Left ventricle myocardium superior (tissue), 1 donor: ENCODE measurements at places on chromosomes 16 and 17.

DNA sequence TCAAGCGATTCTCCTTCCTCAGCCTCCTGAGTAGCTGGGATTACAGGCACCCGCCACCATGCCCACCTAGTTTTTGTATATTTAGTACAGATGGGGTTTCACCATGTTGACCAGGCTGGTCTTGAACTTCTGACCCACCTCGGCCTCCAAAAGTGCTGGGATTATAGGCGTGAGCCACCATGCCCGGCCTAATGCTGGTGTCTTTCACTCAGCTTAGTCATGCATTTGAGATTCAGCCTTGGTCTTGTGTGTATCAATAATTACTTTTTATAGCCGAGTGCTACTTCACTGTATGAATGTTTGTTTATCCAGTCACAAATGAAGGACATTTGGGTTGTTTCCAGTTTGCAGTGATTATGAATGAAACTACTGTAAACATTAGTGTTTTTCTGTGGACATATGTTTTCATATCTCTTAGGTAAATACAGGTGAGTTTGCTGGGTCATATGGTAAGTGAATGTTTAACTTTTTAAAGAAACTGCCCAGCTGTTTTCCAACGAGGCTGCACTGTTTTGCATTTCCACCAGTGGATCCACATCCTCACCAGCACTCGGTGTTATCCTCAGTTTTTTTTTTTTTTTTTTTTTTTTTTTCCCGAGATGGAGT, 11.0 kb upstream of the PLCG2 start:
- DNase-seq = no peak

DNA sequence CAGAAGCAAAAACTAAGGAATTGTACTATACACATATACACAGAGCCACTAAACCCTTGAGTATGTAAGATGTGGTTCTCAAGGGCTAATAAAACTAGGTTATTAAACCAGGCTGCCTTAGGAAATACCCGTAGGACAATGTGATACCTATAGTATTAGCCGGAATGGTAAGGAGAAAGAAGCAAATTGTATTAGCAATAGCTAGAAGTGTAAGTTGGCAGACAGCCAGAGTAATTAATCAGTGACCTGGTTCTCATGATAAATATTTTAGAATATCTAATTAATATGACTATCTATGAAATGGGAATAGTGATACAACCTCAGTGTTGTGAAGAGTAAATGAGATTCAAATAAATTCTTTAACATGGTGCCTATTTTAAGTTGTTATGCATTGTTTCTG, 18.6 kb downstream of the GDPD1 start:
- DNase-seq = no peak

DNA sequence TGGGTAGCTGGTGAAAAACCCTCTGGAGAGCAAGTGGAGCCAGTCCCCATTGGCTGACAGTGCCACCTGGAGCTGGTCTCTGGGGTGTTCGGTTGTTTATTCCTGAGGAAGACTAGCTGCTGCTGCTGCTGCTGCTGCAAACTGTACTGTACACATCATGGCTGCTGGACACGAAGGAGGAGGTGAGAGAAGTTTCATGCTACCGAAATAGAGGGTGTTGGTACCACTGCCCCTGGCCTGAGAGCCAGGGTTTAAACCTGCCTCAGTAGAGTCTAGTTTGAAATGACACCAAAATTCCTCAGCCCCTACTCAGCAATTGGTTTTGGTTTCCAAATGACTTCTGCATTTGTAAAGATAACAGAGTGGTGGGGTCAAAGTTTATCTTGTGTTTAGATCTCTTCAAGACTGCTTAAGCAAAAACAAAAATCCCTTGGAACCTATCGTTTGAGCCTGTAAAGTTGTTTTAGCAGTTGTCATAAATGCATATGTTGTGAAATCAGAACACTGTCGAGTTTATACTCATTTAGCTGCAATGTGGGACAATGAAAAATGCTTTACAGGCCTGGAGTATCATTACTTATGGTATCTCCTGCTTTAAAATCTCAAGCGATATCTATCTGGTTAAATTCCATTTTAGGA, 40.8 kb downstream of the CYB5B start:
- no peak for DNase-seq

DNA sequence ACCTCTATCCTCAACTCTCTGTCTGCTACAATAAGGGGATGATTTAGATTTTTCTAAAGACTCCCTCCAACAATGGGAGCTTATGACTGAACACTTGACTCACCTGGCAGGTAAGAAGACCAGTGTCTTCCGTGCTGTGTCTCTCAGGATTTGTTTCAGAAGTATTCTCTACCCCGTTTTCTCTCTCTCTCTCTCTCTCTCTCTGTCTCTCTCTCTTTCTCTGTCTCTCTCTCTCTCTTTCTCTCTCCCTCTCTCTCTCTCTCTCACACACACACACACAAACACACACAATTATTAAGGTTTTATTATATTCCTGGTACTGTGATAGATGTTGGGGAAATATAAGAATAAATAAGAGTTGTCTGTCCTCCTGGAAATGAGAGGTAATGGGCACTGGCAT, 263.9 kb downstream of the TOX3 start:
- DNase-seq = no peak

DNA sequence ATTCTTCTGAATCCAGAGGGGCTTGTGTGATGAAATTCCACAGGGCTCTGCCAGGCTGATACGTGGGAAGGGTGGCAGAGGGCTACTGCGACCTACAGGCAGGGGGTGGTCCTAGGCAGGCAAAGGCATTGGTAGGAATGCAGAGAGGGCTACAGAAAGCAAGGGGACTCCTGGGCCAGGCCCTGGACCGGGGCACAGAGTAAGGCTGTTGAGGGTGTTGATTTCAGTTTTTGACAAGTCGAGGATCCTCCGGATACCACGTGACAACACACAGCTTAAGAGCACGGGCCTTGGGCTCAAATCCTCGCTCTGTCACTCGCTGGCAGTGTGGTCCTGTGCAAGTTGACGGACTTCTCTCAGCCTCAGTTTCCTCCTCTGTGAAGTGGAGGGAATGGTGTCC, 19.1 kb upstream of the DOC2B start:
- DNase-seq = no peak

GRCh38 chr17:70564006-70564620, 394.8 kb downstream of the KCNJ2 start:
- no peak for DNase-seq

GRCh38 chr17:40374821-40375498, 10.4 kb upstream of the GJD3 start:
- no peak for DNase-seq

DNA sequence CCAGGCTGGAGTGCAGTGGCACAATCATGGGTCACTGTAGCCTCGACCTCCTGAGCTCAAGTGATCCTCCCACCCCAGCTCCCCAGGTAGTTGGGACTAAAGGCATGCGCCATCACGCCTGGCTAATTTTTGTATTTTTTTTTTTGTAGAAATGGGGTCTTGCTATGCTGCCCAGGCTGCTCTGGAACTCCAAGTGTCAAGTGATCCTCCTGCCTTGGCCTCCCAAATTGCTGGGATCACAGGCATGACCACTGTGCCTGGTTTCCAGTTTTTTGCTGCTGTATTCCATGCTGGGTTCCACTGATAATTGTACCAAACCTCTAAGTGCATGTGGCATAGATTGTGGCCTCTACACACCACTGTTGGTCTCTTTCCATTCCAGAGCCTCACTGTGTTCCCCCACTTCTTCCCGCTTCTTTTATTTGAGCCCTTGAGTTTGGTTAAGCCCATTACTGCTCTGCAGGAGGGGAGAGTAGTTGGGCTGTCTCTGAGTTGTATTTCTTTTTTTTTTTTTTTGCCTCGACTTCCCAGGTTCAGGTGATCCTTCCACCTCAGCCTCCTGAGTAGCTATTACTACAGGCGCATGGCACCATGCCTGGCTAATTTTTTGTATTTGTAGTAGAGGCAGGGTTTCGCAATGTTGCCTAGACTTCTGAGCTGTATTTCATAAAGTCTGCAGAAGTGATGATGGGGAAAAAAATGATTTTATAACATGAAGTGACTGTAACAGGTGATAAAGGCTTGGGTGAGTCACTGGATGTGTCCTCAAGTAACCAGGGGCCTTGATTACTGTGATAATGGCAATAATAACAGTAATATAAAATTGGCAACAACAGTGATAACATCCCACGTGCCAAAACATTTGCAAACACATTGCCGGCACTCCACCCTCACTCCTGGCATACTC, 30.0 kb downstream of the EEF2K start:
- DNase-seq = no peak

- peak; percentile 85 for DNase-seq
Measured at GRCh38 chr17:7404737-7405349, 946 bp upstream of the TMEM256 start.

GRCh38 chr16:75109732-75110243, 6.8 kb downstream of the LDHD start:
- peak; percentile 88 for DNase-seq

GRCh38 chr17:48543107-48543853, 1.6 kb downstream of the HOXB2 start:
- DNase-seq = peak; percentile 61

GRCh38 chr16:4360538-4361021, 9.5 kb upstream of the PAM16 start:
- no peak for DNase-seq

- no peak for DNase-seq
Measured at GRCh38 chr17:1515640-1516387, 598 bp downstream of the INPP5K start.

DNA sequence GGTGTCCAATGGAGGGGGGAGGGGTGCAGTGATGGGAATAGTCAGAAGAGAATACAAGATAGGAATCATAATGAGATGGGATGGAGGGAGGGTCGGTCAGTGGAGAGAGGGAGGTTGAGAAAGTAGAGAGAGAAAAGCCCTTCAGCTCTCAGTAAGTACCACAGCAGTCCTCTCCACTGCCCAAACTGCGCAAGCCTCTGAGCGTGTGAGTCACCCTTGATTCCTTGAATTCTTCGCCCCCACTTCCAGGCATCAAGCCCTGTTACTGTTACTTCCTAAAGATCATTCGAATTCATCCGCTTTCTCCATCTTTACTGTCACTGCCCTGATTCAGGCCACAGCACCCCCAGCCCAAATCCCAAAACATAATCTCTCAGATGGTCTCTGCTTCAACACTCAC, 2.5 kb downstream of the GUCY2D start:
- DNase-seq = no peak

GRCh38 chr16:5349670-5350517, 252.3 kb upstream of the EEF2KMT start:
- DNase-seq = no peak

GRCh38 chr16:1746693-1747195, 24.6 kb downstream of the NME3 start:
- DNase-seq = no peak

DNA sequence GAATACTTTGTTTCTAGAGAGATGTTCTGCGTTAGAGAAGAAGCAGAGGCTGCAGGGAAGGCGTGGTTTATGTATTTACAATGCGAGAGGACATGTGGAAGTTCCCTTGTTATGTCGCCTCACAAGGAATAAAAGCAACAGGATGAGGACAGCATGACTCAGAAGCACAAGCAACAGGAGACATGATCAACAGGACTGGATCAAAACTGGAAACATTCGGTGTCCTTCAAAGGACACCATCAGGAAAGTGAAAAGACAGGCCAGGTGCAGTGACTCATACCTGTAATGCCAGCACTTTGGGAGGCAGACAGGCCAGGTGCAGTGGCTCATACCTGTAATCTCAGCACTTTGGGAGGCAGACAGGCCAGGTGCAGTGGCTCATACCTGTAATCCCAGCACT, 52.6 kb downstream of the CCDC57 start:
- no peak for DNase-seq

DNA sequence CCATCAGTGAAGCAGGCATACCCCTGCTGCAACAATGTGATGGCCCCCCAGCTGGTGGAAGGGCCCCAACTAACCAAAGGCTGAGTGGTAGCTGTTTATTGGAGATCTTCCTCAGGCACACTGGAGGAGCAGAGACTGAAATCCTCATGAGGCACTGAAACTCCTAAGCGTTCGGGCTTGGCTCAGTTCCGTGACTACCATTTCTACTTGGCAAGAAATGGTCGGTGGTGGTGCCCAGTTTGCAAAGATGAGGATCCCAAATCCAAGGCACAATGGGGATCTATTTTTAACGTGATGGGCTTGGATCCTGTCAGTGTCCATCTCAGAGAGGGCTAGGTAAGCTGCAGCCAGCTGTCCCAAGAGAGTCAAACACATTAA, 82.8 kb downstream of the TNFRSF13B start:
- no peak for DNase-seq

GRCh38 chr17:66595893-66596292, 239.0 kb upstream of the CACNG5 start:
- DNase-seq = no peak

DNA sequence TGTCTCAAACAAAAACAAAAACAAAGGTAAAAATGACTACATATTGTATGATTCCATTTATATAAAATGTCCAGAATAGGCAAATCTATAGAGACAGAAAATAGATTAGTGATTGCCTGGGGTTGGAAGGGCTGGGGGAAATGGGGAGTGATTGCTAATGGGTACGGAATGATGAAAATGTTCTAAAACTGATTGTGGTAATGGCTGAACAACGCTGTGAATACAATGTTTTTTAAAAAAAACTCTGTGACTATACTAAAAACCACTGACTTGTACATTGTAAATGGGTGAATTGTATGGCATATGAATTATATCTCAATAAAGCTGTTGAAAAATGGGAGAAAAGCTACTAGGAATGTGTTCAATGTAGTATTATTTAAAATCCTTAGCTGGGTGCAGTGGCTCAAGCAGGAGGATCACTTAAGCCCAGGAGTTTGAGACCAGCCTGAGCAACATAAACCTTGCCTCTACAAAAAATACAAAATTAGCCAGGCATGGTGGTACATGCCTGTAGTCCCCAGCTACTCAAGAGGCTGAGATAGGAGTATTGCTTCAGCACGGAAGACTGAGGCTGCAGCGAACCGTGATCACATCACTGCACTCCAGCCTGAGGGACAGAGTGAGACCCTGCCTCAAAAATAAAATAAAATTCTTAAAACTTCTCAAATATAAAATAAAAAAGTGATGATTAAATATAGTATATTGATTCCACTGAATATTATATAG, 47.9 kb downstream of the TOM1L2 start:
- no peak for DNase-seq

GRCh38 chr16:77663711-77664110, 58.6 kb upstream of the NUDT7 start:
- no peak for DNase-seq

DNA sequence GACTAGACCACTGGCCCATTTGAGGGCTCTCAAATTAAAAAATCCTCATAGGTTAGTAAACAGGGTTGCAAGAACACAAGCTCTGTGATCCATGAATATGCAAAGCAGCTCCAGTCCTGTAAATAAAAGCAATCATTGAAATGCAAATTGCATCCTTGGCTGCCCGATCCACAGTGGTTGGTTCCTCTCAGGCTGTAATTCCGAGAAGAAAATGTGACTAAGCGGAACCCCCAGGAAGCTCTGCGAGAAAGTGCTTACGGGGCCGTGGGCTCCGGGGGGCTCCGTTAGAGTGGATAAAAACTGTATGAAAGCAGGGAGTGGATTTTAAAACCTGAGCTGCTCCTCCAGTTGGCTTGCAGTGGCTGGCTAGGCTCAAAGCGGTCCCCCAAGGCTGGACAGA, 2.5 kb downstream of the GPRC5B start:
- DNase-seq = no peak

DNA sequence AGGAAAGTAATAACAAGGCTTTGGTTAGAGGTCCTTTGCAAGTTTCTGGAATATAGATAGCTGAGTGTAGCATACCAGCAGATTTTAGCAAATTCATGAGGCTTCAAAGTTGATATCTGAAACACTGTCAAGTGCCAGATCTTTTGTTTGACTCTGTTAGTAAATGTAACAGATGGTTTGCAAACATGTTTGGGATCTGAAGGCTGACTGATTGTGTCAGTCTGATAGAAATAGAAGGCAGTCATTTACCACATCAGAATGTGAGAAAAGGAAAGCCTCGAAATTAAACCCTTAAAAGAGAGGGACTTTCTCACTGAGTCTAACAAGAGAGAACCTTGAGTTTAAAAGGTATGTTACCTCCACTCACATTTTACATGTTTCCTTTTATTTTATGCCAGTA, 371.5 kb downstream of the KIF2B start:
- no peak for DNase-seq
